Large intestine (tissue), 12 donors: ENCODE measurements at places on chromosomes 11 and 22. TPM values are rescaled to one million over a fixed set of nuclear protein-coding genes. Genes with fewer than 3 reads are reported as not detected.

DNA sequence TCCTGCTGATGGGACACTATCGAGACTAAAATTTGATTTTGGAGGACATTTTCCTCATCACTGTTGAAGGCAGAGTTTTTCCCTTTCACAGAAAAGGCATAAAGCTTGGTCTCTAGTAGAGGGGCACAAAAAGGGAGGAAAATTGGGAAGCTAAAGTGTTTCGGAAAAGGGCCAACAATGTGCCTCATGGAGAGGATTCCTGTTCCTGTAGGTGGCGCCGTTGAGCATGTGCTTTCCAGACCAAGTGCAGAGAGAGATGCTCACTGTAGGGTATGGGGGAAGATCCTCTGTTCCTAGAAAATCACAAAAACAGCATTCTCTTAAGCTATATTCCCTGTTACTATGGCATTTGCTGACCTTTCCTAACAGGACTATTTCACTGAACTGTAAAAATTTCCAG, 18.4 kb upstream of the OR4C5 start:
- H3K4me1 ChIP-seq: no peaks in the 10 kb centered on the region
- H3K36me3 ChIP-seq: no peaks in the 10 kb centered on the region
- H3K27me3 ChIP-seq: no peaks in the 10 kb centered on the region
- H3K4me3 ChIP-seq: no peak overlapping the region

DNA sequence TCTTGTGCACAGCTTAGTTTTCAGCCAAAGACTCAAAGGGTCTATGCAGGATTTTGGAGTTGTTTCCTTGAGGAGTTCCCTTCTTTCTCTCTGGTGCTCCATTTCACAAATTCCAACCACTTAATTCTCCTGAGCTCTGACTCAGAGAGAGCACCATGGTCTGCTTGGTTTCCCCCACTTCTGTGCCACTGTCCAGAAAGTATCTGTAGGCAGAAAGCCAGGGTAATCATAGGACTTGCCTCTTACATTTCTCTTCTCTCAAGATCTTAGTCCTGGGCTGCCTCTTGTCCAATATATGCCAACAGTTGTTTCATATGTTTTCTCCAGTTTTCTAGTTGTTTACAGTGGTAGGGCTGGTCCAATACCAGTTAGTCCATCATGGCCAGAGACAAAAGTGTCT, 6.4 kb upstream of the MRGPRD start:
- peak overlapping the region; percentile 49 for H3K27ac ChIP-seq
- H3K27me3 ChIP-seq: peaks cover 7% of the 10 kb centered on the region
- no peak overlapping the region for H3K4me3 ChIP-seq
- DNase-seq: peak; percentile 32
- no peaks in the 10 kb centered on the region for H3K4me1 ChIP-seq

DNA sequence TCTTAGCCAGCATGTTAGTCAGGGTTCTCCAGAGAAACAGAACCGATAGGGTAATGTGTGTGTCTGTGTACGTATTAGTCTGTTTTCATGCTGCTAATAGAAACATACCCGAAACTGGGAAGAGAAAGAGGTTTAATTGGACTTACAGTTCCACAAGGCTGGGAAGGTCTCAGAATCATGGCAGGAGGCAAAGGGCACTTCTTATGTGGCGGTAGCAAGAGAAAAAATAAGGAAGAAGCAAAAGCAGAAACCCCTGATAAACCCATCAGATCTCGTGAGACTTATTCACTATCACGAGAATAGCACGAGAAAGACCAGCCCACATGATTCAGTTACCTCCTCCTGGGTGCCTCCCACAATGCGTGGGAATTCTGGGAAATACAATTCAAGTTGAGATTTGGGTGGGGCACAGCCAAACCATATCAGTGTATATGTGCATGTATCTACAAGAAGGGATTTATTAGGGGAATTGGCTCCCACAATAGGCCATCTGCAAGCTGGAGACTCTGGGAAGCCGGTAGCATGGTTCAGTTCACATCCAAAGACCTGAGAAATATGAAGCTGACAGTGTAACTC, 173.7 kb upstream of the NECTIN1 start:
- H3K27me3 ChIP-seq: no peaks in the 10 kb centered on the region
- H3K27ac ChIP-seq: peak overlapping the region; percentile 62
- H3K36me3 ChIP-seq: no peaks in the 10 kb centered on the region
- H3K4me3 ChIP-seq: peak overlapping the region; percentile 22

The DEFB131B gene
- polyA plus RNA-seq: not detected

The OR51F2 gene
- polyA plus RNA-seq: not detected
